COR-L47 (cell line): ENCODE measurements at places on chromosomes 2 and 18.

- no peak for DNase-seq
Measured at GRCh38 chr2:27805180-27805579, 33.7 kb downstream of the MRPL33 start.

- no peak for DNase-seq
Measured at GRCh38 chr2:160703648-160704585, 210.3 kb upstream of the RBMS1 start.

- DNase-seq = no peak
Measured at GRCh38 chr2:190465060-190465459, 56.9 kb downstream of the MFSD6 start.

DNA sequence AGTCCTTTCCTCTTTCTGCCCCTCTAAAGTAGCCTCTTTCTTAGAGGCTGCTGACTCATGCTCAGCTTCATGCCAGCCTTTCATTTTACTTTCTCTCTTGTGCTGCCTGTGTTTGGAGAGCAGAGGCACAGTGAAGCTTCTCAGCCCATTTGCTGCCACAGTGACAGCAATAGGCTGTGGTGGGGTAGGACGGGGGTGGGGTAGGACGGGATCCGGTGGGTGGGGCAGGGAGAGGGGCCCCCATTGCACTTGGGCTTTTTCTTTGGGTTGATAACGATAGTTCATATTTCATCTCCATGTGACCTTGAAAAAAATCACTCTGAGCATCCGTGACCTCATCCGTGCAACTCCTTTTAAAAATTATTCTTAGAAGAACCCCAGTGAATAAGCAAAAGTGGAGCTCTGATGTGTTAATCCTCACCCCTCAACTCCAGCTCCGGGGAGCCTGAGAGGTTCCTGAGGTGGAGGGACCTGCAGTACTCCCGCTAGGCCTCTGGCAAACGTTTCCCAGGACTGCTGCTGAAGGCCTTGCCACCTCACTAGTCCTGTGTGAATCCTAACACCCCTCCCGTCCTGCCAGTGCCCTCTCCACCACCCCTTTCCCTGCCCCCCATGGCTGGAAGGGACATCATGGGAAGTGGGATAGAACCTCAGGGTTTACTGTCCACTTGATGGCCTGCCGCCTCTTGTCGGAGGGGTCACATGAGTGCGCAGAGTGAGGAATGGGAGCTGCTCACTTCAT is 70.8 kb downstream of the INPP4A start:
- DNase-seq = no peak

DNA sequence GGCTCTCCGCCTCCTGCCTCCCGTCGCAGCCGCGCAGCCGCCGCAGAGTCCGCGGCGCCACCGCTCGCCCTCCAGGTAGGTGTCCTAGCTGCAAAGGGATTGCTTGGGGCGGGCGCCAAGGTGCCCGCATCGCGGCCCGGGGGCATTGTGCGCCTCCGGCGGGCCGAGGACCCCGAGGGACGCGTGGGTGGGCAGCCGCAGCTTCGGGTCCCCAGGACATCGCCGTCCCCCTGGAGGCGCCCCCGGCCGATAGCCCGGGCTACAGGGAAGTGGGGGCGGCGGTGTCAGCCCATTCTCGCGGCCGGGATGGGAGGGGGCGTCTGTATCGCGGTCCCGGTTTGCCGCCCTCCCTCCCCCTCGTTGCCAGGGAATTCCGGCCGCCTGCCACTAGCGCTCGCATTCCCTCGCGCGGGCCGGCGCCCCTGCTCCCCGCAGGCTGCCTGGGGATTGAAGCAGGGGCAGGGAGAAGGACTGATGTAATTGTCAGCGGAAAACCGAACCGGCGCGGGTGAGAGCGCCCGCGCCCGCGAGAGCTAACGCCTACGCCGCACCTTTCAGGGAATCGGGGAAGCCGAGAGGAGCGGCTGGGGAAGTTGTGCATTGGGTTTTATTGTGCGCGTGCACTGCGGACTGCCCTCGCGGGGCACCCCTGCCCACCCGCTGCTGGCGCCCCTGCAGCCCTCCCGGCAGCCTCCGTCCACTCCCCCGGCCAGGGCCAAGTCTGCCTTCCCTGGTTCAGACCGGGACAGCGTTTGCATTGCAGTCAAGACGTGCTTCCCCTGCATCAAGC is 483 bp downstream of the OSBPL6 start:
- DNase-seq = peak; percentile 50
